ENCODE measurements at places on chromosomes 1 and 21.

DNA sequence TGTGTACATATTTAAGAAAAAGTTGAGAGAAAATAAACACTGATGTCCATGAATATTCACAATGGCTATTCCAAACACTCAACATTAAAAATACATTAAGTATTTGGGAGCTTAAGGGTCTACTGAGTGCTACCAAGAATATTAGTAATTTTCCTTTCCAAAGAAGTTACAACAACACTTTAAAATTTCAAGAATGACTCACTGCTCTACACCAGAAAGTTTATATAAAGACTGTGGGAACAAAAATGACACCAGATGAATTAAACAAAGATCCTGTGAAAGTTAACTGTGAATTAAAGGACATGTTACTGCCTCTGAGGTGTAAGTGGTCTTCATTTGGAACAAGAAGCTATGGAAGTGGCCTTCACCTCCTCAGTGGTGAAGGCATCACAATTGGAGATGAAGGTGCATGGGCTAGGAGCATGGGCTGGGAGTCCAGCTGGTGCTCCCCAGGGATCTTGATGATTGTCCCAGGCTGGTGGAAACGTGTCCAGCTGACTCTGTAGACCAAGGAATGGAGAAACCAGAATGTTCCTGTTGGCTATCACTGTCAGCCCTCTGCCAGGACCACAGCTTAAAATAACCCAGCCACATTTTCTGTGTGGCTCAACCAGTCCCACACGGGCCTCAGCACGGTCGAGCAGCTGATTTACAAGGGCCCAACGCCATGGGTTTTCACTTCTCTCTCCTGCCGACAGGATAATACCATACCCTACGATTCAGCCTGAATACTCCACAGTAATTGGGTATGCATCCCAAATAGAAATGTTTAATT, 28.8 kb downstream of the TAF5L start:
- no peak for DNase-seq

GRCh38 chr1:196531737-196532524, 76.3 kb downstream of the KCNT2 start:
- DNase-seq: no peak

DNA sequence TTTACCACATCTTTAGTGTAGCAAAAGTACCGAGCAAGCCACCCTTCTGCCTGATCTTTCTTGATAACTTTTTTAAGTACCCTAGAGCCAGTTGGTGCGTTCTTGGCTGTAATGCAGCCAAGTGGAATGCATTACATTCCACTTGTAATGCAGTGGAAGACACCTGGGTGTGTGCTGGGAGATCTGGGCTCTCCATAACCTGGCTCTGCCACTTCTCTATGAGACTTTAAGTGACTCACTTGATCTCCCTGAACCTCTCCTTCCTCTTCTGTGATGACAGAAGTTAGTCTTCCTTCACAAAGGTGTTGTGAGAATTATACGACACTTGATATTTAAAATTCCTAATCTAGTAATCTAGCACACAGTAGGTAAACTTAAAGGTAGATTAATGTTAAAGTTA, 35.3 kb upstream of the NFIA start:
- DNase-seq: no peak

DNA sequence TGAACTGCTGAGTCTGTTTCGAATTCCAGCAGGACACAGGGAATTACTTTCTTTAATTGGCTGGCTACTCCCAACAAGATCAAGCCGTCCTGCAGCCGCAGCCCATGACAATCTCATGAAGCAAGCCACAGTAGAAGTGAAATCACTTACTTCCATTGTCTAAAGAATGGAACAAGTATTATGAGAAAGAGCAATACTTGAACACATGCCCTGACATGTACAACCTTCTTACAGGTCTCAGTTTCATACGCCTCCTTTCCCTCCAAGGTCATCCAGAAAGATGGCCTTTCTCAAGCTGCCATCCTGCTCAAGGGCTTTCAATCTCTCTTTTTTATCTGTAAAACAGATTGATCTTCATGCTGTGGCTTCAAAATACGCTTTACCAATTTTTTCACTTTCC, 85.1 kb downstream of the PCSK9 start:
- no peak for DNase-seq

DNA sequence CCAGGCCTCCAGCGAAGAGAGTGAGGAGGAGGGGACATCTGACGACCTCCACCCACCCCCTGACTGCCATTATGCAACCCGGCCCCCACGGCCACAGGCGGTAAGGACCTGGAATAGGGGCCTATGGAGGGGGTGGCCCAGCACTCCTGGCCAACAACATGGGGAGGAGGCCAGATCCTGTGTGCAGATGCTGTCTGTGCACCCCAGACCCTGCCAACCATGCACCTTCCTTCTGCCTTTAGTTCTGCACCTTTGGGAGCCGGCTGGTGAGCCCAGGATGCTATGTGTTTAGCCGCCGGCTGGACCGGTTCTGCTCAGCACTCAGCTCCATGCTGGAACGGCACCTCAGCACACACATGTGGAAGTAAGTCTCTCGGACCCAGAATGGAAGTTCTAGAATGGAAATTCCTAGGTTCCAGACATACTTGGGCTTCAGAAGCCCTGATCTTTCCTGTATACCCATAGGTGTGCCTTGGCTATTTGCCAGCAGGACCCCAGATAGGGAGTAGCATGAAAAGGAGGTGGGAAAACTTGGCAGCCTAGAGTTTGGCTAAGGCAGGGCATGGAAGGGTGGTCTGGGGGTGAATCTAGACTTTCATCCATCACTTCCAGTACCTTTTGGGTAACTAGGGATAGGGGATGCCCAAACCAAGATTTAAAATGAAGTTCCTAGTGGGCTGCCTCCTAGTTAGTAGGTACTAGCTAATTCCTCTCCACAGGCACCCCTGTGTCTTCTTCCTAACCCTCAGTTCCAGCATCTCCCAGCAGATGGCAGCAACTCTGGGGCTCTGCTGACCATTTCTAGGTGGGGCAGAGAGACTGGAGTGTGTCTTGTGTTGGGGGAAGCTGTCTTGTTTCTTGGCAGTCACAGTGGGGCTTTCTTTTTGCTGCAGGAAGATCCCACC, 3.6 kb upstream of the CYB561D1 start:
- DNase-seq: peak; percentile 69

DNA sequence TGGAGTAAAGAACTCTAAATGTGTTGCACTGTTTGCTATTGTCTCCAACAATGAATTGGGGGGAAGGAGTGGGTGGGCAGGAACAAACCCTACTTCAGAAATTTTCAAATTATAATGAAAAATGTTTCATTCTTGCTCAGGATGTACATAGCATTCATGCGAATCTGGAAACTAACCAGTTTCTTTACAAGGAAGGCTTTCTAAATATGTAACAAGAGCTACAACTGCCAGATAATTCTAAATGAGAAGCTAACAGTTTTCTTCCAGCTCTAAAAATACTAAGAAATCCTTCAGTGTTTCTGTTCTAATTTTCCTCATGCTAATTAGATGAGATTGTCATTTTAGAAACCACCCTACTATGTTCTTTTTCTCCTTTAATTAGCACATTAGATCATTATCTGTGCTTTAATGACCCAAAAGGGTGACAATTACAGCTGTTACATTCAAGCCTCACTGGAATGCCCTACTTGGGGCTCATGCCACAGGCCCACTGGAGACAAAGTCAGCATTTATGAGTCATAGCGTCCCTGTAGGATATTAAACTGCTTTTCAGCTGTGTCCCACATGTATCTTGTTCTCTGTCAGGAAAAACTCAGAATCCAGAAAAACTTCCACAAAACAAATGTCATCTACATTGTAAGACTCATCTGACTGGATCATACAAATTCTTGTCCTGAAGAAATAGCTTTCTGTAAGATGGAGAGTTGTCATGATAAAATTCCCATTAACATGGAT, 804.6 kb upstream of the CXADR start:
- no peak for DNase-seq

GRCh38 chr1:76554283-76554682, 313.0 kb upstream of the ST6GALNAC5 start:
- no peak for DNase-seq

DNA sequence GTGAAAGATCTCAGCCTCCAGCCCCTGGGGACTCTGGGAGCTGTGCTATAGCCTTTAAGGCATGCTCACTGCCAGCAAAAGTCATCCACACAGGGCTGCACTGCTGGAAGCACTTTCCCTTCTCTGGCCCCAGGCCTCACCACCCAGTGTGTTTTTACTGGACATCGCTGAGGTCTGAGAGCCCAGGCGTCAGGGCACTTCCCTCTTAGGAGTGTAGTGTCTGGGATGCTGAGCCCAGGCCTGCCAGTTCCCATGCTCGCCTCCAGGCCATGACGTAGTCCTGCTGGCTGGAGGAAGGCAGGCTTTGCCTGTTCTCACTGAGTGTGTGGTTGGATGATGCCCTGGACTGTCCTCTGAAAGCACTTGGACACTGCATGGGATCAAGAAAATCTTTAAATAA, 101.2 kb downstream of the GDAP2 start:
- DNase-seq: no peak

- DNase-seq: no peak
Measured at GRCh38 chr1:165207853-165208515, 148.5 kb downstream of the LMX1A start.

DNA sequence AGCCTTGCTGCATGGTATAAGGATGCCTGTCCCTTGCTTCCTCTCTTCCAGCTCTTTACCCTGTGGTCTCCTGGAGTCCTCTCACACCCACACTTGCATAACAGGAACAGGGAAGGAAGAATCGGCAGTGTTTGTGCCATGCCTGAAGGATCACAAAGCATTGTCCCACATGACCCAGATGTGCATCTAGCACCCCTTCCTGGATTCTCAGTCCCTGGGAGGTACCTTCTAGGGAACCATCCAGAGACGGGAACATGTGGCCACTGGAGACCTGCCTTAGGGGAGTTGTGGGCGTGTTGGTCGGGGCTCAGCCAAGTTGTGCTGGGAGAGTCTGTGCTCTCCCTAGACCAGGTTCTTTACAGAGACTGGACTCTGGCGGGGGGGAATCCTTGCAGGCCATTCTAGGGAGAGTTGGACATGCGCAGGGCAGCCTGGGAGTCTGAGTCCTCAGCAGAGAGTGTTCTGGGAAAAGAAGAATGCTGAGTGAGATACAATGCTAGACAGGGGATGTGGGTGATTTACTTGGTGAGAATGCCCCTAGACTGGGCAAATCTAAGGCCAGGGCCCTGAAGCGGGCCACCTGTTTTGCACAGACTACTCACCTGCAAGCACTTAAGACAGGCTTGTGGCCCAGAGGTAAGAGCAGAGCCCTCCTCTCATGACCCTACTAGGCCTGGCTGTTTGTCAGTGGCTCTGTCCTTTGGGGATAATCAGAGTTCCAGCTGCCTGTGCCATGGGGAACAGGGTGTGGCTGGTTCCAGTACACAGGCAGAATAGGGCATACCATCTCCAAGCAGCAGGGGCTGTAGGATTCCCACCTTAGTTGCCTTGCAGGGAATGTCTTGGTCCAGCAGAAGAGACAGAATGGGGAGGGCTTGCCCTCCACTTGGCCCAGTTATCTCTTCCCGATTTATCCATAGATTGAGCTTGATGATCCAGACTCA, 89.8 kb downstream of the MAN1C1 start:
- no peak for DNase-seq

GRCh38 chr21:33618407-33618806, 23.1 kb downstream of the CRYZL1 start:
- DNase-seq: no peak

All from GM19239 (cell line).